Stomach (tissue), 19 donors: ENCODE measurements at places on chromosomes 16 and 17. TPM values are rescaled to one million over a fixed set of nuclear protein-coding genes. Genes with fewer than 3 reads are reported as not detected.

DNA sequence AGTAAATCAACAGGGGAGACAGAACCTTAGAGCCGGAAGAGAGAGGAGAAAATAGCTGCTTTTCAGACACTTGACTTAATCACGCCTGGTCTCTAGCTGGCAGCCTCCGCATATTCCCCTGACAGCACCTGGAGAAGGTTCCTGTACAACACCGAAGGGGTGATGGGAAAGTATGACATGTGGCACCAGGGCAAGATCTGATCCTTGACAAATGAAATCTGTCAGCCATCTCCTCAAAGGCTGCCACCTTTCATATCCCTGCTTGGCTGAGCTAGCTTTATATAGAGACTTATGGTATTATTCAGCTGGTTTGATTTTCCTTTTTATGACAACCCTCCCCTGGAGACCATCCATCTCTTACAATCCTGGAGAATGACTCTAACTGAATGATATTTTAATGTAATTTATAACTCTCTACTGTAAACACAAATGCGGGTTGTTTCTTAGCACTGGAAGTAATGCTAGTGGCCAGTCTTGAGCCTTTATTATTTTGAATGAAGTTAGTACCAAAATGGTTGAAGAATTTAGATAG, 1205.3 kb upstream of the CDH8 start:
- no peaks in the 10 kb centered on the region for H3K36me3 ChIP-seq
- H3K4me3 ChIP-seq, result no peak overlapping the region
- H3K27me3 ChIP-seq, result no peaks in the 10 kb centered on the region
- H3K4me1 ChIP-seq, result no peaks in the 10 kb centered on the region
- no peak overlapping the region for H3K27ac ChIP-seq

DNA sequence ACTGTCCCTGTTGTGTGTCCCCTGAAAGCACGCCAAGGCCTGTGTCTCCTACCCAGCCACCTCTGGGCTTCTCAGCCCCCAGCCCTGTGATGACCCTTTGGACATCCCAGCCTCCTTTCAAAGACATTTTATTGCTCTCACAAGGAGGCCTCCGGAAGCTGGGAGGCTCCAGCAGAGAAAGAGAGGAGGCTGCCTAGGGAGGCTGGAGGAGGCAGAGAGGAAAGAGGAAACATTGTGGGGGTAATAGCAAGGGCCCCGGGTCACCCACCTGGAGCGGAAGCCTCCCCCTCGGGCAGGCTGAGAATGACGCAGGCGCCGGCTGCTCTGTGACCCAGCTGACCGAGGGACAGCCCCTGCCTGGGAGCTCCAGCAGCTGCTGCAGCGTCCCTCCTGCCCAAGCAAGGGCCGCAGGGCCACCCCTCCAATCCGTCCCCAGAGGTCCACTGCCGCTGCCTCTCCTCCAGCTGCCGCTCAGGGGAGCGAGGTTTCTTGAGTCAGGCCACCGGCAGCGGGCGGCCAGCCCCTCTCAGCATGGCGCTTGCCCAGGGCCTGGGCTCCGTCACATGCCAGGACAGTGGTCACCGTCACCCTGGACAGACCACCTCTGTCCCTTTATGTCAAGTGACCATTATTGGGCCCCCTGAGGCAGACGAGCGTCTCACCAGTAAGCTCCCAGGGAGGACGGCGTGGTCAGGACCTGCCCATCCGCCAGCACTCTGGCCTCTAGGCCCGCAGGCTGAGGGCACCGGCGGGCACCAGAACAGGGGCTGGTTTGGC, 29.3 kb downstream of the ACTG1 start:
- DNase-seq, result no peak
- H3K27ac ChIP-seq, result peak overlapping the region; percentile 12
- no peaks in the 10 kb centered on the region for H3K27me3 ChIP-seq
- H3K4me3 ChIP-seq, result no peak overlapping the region
- H3K36me3 ChIP-seq, result no peaks in the 10 kb centered on the region
- peaks cover 66% of the 10 kb centered on the region for H3K4me1 ChIP-seq

- no peak overlapping the region for H3K4me3 ChIP-seq
- H3K27ac ChIP-seq, result no peak overlapping the region
- peaks cover 100% of the 10 kb centered on the region for H3K36me3 ChIP-seq
These were observed 55.0 kb downstream of the PDPK1 start for GRCh38 chr16:2592786-2593185.

GRCh38 chr17:48048384-48049126, 396 bp downstream of the NFE2L1 start:
- DNase-seq, result peak; percentile 90
- peaks cover 10% of the 10 kb centered on the region for H3K36me3 ChIP-seq
- H3K27me3 ChIP-seq, result no peaks in the 10 kb centered on the region
- H3K4me3 ChIP-seq, result peak overlapping the region; percentile 79

GRCh38 chr16:13767215-13767614, 152.7 kb upstream of the ERCC4 start:
- no peak overlapping the region for H3K27ac ChIP-seq
- H3K4me3 ChIP-seq, result no peak overlapping the region
- no peaks in the 10 kb centered on the region for H3K36me3 ChIP-seq

DNA sequence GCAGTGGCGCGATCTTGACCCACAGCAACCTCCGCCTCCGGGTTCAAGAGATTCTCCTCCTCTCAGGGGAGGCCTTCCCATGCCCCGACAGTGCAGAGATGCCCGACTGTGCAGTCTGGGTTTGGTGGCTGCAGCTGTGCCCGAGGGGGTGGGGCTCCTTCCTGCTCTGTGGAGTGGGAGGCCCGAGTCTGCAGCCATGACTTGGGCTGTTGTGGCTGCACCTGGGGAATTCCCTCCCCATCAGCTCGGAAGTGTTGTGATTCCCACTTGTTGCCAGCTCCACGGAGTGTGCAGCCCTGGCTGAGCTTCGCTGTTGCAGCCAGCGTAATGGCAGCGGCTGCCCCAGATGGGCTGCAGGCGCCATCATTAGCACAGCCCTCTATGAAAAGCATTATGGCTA, 66.4 kb upstream of the SMIM36 start:
- peak overlapping the region; percentile 42 for H3K27ac ChIP-seq
- H3K27me3 ChIP-seq, result no peaks in the 10 kb centered on the region
- H3K4me1 ChIP-seq, result peaks cover 11% of the 10 kb centered on the region
- H3K4me3 ChIP-seq, result peak overlapping the region; percentile 14
- no peak for DNase-seq

- H3K4me3 ChIP-seq, result no peak overlapping the region
- H3K27me3 ChIP-seq, result no peaks in the 10 kb centered on the region
- no peaks in the 10 kb centered on the region for H3K36me3 ChIP-seq
- H3K4me1 ChIP-seq, result peaks cover 13% of the 10 kb centered on the region
- H3K27ac ChIP-seq, result no peak overlapping the region
- DNase-seq, result peak; percentile 79
These were observed 436.4 kb downstream of the SOX9 start for GRCh38 chr17:72556944-72557826.

DNA sequence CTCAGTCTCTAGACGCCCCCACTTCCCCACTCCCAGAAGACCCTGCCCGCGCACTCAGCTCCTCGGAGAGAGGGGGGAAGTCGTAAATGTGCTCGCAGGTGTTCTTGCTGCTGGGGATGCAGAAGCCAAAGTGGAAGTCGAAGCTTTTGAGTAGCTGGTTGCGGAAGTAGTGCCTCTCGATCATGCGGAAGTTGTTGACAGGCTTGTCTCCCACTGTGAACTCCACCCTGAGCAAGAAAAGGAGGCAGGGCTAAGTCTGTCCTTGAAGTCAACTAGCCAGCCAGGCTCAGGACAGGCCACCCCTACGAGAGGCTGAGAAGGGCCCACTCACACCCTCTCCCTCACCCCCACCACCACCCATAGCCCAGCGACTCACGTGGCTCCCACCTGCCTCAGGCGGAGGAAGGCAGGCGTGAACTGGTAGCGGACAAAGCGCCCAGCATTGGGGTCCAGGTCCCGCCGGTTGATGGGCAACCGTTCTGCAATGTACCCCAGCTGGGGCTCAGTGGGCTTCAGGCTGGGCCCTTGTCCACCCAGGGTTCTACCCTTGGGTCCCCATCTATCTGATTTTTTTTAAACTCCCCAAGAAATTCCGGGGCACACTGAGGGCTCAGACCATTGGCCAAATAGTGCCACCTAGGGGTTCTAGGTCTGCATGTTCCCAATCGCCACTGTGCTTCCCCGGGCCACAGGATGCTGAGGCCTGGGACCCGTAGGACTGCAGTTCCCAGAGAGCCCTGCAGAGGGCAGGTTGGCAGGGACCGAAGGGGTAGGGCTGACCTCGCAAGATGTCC, 4.6 kb downstream of the UNC119 start:
- H3K27me3 ChIP-seq, result no peaks in the 10 kb centered on the region
- peaks cover 14% of the 10 kb centered on the region for H3K36me3 ChIP-seq
- H3K27ac ChIP-seq, result no peak overlapping the region

DNA sequence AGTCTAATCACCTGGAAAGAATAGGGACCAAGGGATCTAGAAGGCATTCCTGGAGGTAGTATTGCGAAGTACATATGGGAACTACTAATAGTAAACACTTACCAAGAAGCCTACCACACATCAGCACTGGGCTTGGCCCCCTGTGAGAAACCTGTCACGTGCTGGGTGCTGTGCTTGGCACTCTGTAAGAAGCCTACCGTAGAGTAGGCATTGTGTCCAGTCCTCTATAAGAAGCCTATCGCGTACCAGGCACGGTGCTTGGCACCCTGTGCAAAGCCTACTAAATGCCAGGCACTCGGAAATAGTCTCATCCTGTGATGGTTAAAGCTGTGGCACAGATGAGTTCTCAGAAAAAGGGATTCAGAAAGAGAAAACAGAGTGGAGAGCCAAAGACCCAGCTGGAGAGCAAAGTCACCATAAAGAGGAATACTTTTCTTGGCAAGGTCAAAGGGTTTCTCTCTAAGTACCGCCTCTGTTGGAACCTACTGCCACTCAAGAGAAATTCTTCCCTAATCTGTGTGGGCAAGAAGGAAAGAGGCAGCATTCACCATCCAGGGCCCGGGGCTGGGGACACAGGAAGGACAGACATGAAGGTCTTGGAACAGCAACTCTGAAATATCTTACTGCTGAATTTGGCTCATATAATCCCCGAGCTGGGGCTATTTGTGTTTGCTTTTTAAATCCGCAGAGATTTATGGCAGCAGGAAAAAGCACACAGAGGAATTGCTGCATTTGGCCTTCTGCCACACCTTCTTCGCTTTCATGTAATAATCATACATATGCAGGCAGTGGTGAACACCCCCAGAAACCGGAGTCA, 81.8 kb downstream of the VAT1L start:
- no peaks in the 10 kb centered on the region for H3K36me3 ChIP-seq
- H3K4me1 ChIP-seq, result no peaks in the 10 kb centered on the region
- no peak overlapping the region for H3K27ac ChIP-seq
- no peak overlapping the region for H3K4me3 ChIP-seq
- DNase-seq, result peak; percentile 48

DNA sequence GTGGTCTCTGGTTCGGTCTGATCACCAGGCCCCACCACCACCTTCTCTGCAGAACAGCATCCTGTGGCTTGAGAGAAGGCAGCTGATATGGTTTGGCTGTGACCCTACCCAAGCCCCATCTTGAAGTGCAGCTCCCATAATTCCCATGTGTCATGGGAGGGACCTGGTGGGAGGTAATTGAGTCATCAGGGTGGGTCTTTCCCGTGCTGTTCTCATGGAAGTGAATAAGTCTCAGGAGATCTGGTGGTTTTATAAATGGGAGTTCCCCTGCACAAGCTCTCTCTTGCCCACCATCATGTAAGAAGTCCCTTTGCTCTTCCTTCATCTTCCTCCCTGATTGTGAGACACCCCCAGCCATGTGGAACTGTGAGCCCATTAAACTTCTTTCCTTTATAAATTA, 352.3 kb upstream of the CDH5 start:
- no peaks in the 10 kb centered on the region for H3K4me1 ChIP-seq
- no peak for DNase-seq
- no peaks in the 10 kb centered on the region for H3K27me3 ChIP-seq
- no peak overlapping the region for H3K27ac ChIP-seq
- no peak overlapping the region for H3K4me3 ChIP-seq

GRCh38 chr17:283911-284675, 68.5 kb downstream of the RPH3AL start:
- DNase-seq, result no peak
- no peaks in the 10 kb centered on the region for H3K36me3 ChIP-seq
- no peaks in the 10 kb centered on the region for H3K27me3 ChIP-seq
- no peak overlapping the region for H3K27ac ChIP-seq
- H3K4me1 ChIP-seq, result no peaks in the 10 kb centered on the region
- H3K4me3 ChIP-seq, result no peak overlapping the region

DNA sequence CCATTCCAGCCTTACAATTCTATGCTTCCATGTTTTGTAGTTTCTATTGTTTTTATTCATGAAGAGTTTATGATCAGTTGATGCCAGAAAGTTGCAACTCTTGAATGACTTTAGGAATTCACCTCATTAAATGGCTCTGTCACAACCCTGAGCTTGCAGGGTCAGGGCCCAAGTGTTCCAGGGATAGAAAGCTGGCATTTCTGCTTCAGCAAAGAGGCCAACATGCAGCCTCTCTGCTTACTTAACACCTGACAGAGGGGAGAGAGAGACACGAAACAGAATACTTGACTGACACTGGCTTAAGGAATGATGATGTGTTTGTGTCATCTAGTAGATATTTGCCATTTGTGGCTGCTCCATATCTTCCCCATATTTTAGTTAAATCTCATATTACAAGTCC, 328.1 kb downstream of the CA10 start:
- no peak for DNase-seq
- no peaks in the 10 kb centered on the region for H3K36me3 ChIP-seq
- no peaks in the 10 kb centered on the region for H3K27me3 ChIP-seq
- no peak overlapping the region for H3K4me3 ChIP-seq

DNA sequence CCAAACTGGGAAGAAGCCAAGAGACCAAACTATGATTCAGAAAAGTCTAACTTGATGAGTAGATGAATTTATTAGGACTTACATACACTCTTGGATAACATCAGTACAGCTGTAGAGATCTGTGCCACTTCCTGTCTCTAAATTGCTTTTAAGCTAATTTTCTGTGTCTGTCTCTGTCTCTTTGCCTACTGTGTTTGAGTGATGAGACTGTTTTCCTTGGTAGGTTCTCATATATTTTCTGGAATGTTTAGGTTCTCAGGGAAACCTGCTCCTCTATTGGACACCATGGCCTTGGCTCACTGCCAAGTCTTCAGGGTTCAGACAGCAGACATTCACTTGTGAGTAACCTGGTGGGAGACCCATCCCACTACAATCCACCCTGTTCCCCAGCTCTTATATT, 103.5 kb upstream of the KIF2B start:
- no peaks in the 10 kb centered on the region for H3K27me3 ChIP-seq
- DNase-seq, result no peak
- H3K36me3 ChIP-seq, result no peaks in the 10 kb centered on the region
- no peak overlapping the region for H3K4me3 ChIP-seq

DNA sequence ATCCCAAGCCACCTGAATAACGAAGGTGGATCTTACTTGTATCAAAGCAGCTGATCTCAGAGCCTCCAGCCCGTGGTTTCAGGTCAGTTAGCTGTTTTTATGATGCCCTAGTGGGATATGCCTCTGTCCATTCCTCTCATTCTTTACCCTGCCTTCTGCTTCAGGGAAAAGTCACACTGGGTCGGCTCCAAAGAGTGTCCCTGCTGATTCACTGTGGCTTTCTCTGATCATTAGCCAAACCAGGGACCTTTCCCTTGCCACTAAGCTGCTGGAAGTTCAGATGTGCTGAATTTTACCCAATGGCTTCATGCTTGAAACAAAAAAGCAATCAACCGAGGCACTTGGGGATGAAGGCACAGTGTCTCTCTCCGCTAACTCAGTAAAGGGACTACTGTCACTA, 170.2 kb upstream of the SALL1 start:
- no peak overlapping the region for H3K27ac ChIP-seq
- H3K27me3 ChIP-seq, result no peaks in the 10 kb centered on the region
- no peak for DNase-seq

TEX19 gene
- polyA plus RNA-seq, result not detected

NDRG4 gene
- 1.9 TPM for polyA plus RNA-seq

TBC1D3H gene
- polyA plus RNA-seq, result 6.1 TPM

SGCA gene
- 24.3 TPM for polyA plus RNA-seq

CLEC19A gene
- polyA plus RNA-seq, result not detected

BLMH gene
- polyA plus RNA-seq, result 12.8 TPM

CDH3 gene
- 1.7 TPM for polyA plus RNA-seq
